Activated CD4-positive, alpha-beta T cell treated with anti-CD3 and anti-CD28 coated beads for 36 hours (primary cell): ENCODE measurements at places on chromosomes 6 and 20.

DNA sequence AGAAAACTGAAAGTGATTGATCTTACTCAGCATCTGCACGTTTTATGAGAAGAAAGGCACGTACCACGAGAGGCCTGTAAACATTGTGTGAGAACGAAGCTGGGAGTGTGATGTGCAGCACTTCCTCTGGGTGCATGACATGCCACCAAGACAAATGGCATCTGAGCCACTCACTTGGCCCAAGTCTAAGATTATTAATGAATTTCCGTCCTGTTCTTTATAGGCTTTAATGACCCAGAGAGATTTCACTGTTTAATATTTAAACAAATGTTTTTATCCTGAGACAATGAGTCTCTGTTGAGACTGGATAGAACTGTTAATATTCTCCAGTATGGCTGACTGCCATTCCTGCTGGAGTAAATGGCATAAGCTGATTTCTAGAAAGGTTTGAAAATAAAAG, 172.6 kb upstream of the PHACTR1 start:
- no peak for DNase-seq

DNA sequence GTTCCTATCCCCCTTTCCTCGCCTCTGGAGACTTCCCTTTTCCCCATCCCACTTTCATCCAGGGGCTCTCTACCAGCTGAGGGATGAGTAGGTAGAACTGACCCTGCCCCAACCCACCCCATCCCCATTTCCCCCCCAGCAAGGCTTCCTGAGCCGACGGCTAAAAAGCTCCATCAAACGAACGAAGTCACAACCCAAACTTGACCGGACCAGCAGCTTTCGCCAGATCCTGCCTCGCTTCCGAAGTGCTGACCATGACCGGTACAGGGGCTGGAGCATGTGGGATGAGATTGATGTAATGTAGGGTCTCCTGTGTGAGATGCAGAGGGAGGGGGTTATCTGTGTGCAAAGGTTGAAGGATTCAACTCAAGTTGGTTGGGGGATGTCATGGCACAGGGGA, 12.7 kb downstream of the SYNGAP1 start:
- DNase-seq = no peak

DNA sequence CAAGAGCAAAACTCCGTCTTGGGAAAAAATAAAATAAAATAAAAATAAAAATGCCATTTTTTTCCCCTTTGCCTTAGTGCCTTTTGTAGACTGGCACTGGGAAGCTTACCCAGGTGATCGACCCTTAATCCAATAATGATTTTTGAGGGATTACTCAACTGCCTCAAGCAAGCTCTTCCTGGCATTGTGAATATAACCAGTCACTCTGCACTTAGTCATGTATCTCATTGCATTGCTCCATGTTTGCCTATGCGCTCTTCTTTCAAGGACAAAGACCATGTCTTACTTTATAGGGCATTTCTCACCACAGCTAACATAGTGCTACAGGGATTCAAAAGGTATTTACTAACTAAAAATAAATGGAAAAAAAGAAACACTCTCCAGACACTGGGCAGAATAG, 13.0 kb downstream of the GFOD1 start:
- DNase-seq = no peak

GRCh38 chr6:117540670-117541069, 58.2 kb downstream of the DCBLD1 start:
- DNase-seq = no peak

GRCh38 chr6:46129291-46129628, 529 bp upstream of the ENPP4 start:
- no peak for DNase-seq

DNA sequence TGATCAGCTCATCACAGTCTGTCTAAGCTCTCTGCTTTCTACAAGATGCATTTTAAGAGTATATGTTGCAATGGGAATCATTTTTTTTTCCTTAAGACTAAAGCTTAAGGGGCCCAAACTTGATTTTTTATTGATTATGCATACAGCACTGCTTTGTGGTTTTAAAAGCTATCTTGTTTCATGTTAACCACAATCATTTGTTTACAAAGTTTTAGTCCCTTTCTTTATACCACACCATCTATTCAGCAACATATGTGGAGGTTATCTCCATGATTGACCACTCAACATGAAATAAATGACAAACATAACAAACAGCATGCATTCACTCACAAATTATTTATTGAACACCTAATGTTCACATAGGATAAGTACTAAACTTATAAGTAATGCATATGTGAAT, 119.1 kb downstream of the FHL5 start:
- no peak for DNase-seq

- peak; percentile 63 for DNase-seq
Observed at GRCh38 chr20:973785-974194, 28.3 kb downstream of the RSPO4 start.

DNA sequence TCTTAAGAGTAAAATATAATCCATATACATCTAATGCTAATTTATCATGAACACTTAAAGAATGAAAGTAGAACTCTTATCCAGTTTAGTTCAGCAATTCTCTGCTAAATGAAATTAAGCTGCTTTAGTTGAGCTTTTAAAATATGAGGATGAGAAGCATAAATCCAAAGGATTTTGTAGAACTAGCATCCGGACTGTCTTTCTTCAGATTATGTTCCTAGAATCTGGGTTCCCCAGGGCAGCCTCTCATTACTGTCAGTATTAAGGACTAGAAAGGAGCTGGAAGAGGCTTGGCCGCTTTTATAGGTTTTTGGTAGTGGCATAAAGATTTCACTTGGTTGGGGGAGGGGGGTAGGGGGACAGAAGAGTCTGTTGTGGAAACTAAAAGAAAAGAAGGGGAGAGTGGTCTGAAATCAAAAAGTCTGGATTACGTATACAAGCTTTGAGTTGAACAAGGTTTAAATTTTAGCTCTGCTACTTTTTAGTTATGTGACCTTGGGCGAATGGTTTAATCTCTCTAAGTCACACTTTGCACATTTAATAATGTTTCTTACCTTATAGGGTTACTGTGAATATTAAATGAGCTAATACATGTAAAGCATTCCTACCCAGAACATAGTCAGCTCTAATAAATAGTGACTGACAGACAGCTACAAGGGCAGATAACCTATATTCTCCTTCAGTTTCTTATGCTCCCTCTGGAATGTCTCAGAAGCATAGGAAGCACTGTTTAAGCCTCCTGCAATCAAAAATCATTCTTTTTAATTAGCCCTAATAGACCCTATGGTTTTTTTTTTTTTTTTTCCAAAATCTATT, 3.7 kb downstream of the SGK1 start:
- no peak for DNase-seq

DNA sequence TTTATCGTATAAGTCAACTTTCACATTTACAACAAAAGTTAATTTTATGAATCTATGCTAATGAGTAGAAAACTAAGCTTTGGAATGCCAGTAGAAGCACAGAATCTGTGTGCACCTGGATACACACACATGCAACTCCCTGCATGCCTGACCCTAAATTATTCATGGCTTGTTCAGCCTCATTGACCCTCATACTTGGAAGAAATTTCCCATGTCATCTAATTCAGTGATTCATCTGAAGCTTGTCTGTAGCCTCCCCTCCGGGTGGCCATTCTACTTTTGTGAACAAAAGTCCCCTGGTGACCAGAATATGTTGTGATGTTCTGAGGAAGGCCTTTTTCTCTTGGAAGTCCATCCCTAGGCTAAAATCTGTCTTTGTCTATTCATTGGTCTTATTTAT, 1078.4 kb downstream of the KIF16B start:
- DNase-seq = no peak

- peak; percentile 100 for DNase-seq
Observed at GRCh38 chr6:166627033-166627874, at the start of gene RPS6KA2. Gene RPS6KA2 (minus strand): TSS chr6:166627251. CDS start chr6:166627019, 232 bp downstream.

DNA sequence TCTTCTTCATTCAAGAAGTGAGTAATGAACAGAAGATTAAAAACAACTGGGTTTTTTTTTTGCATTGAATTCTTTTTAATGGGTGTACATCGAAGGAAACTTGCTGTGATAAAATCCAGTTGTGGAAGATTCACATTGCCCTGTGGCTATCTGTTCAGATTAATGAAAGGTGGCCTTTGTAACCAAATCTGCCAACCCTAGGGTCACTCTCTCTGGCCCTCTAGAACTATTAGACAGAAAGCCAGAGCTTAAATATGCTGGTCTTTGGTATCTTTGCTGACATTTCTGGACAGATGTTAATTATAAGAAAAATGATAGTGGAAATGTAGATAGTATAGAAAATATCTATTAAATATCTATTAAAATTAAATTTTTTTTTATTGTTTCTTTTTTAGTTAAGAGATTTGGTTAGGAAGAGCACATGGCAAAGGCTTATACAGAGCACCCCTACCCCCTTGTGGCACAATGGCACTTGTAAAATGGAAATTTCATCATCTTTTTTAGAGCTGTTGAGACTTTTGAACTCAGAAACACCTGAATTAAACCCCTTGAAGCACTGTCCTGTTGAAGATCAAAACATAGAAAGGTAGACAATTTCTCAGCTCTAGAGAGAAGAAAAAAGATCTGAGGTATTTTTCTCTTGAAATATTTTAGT, 572.5 kb downstream of the PKHD1 start:
- no peak for DNase-seq

DNA sequence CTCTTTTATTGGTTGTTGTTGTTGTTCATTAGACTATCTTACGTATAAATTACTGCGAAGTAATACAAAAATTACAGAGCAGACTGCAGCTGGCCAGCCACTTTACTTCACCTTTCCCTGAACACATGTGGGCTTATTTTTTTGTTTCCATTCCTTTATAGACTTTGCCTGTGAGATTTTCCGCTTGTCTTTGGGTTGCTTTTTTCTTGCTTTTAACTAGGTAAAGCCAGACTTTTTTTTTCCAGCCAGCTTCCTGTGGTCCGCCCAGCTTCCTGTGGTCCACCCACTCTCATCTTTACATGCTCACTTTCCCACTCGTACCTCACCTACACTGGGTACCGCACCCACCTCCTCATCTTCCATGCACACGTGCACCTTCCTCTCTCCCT, 79.0 kb downstream of the IPCEF1 start:
- peak; percentile 33 for DNase-seq

DNA sequence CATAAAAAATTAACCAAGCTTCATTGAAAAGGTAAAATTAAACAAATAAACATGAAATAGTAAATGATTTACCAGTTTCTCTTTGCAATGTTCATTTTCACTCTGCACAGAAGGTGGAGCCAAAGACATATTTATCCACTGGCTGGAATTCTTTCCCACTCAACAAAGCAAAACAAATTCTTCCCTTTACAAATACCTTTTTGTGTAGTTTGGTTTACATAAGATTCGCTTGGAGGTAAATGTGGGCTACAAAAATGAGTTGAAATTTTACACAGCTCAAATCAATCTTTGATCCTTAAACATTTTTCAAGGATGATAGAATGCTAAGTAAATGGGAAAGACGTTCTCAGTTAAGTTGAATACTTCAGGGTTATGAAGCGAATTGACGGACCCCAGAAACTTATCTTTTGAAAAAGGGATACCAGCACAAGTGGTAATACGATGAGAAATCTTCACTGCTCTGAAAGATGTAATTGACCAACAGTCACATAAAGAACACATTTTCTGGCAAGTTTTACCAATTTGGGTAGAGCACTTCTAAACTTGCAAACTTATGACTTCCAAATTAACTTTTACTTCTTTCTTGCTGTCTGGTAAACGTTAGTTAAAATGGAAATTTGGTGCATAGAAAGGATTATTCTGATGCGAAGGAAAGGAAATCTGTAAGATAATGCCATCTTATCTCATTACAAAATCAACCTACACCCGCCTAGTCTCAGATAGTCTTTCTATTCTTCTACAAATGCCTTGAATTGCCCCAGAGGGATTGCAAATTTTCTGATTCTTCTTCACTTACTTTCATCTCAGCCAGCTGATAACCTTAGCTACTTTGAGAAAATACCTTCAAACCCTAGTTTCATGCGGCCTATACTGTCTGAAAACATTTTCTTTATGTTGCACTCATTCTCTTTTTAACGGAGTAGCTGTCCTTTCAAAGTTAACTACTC, 4.7 kb upstream of the GJA1 start:
- DNase-seq = no peak

DNA sequence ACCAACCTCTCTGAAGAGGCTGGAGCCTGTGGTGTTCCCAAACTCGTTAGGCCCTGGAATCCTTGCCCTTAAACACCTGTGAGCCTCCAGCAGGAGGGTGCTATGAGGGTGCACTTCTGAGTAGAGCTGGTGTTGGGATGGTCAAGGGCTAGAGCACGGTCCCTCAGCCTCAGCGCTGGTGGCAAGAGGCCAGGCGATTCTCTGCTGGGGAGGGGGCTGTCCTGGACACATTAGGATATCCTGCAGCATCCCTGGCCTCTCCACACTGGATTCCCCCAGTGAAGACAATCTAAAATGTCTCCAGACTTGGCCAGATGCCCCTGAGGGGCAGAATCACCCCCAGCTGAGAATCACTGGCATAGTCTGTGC, 157.8 kb downstream of the SYCP2 start:
- no peak for DNase-seq

DNA sequence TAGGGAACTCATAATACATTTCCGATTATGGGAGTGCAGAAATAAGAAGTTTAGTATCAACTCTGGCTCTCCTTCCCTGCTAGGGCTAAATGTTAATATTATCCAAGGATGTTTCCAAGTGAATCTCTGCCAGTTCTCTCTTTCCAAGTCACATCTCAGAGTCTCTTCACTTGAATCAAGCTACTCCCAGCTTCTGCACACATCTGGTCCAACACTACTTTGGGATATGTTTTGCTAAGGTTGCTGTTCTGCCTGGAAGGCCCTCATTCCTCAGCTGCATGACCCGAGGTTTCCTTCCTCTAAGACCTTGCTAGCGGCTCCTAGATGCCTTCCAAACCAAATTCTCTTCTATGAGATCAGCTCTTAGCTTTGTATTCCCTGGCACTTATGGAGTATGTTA, 331.8 kb downstream of the GJA1 start:
- no peak for DNase-seq

GRCh38 chr20:4937407-4938319, 63.6 kb downstream of the SLC23A2 start:
- DNase-seq = no peak

- peak; percentile 73 for DNase-seq
Observed at GRCh38 chr6:150169609-150170008, 26.8 kb downstream of the PPP1R14C start.

DNA sequence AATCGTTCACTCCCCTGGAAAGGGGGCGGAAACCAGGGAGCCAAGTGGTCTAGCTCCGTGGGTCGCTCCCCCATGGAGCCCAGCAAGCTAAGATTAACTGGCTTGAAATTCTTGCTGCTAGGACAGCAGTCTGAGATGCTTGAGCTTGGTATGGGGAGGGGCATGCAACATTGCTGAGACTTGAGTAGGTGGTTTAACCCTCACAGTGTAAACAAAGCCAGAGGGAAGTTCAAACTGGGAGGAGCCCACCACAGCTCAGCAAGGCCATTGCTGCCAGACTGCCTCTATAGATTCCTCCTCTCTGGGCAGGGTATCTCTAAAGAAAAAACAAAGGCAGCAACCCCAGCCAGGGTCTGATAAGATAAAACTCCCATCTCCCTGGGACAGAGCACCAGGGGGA, 43.2 kb downstream of the COL21A1 start:
- no peak for DNase-seq
